ENCODE measurements at places on chromosomes 16 and 17.

- DNase-seq, result peak; percentile 81
Measured at GRCh38 chr17:15944759-15945526, at the start of gene ADORA2B. Gene ADORA2B (plus strand): TSS chr17:15945130. CDS start chr17:15945249, 119 bp downstream.

GRCh38 chr17:65047941-65048340 lies 8.6 kb downstream of the GNA13 start:
- no peak for DNase-seq

- DNase-seq, result no peak
Measured at GRCh38 chr16:49560004-49560830, 186.6 kb downstream of the C16orf78 start.

- no peak for DNase-seq
Measured at GRCh38 chr17:5381542-5381941, 37.9 kb downstream of the NUP88 start.

DNA sequence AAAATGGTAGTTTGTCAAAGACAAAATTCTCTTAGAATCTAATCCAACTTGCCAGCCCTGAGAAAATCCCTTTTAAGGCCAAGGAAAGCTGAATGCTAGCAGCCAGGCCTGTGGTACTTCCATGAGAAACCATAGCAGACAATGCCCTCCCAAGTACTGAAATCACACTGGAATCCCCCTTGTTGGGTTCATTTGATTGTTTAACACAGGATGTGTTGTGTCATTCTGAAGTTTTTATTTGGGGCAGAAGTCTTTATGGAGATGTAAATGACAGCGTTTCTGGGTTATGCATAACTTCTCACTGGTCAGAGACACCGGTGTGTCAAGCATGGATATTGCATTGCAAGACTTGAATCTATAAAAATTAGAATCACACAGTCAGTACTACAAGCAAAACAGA lies 6.0 kb upstream of the ARL2BP start:
- DNase-seq, result no peak

GRCh38 chr17:6571452-6571781 lies 15.1 kb upstream of the PITPNM3 start:
- no peak for DNase-seq

GRCh38 chr16:54280751-54281150 lies 5.8 kb downstream of the IRX3 start:
- no peak for DNase-seq

DNA sequence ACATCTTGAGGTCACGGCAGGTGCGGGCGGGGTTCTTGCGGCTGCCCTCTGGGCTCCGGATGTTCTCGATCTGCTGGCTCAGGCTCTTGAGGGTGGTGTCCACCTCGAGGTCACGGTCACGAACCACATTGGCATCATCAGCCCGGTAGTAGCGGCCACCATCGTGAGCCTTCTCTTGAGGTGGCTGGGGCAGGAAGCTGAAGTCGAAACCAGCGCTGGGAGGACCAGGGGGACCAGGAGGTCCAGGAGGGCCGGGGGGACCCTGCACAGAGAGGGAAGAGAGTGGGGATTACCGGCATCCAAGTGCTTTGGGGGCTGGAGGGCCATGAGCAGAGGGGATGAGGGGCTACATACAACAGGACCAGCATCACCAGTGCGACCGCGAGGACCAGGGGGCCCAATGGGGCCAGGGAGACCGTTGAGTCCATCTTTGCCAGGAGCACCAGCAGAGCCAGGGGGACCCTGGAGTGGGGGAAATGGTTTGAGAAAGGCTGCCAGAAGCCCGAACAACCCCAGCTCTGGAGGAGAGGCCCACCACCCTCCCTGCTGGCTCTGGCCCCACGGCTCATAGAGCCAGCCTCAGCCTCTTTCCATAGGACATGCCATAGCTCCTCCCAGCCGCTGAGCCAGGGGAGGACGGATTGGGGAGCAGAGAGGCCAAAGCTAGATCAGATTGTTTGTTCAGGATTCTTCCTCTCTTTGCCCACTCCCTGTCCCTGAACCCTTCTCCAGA lies 14.6 kb downstream of the COL1A1 start:
- no peak for DNase-seq

- no peak for DNase-seq
Measured at GRCh38 chr16:75198135-75198600, 8.8 kb downstream of the CTRB2 start.

- DNase-seq, result no peak
Measured at GRCh38 chr17:40064971-40065768, 2.4 kb downstream of the THRA start.

- DNase-seq, result no peak
Measured at GRCh38 chr16:3774156-3774767, 56.9 kb upstream of the TRAP1 start.

DNA sequence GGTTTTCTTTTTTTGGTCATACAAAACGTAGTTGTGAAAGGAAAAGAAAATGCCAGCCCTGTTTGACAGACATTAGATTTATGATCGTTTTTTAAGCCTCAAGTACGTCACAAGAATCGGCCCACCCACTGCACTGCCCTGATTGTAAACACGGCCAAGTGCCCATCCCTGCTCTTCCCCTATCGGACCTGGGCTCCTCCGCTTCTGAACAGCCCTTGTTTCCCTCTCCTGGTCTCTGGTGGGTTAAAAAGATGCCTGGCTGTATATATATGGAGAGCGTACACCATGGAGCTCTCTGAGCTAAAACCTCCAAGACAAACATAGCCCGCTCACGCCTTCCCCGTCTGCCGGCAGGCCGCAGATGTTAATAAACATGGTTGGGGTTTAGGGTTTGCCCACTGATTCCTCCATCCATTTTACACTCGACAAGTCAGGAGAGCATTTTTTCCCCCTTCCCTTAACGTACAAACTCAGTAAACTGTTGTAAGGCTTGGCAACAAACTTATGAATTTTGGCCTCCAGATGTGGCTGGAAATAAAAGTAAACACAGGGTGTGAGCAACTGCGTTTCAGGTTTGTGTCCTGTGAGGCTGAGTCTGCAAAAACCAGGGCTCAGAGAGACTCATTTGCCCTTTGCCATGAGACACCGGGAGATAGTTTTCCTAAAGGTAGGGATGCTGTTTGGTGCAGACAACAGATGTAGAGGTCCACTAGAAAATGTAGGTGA lies 325.9 kb downstream of the SOX9 start:
- no peak for DNase-seq

GRCh38 chr17:76732734-76733617 lies 4.2 kb downstream of the SRSF2 start:
- DNase-seq, result no peak

- DNase-seq, result no peak
Measured at GRCh38 chr17:79800325-79801155, 3.7 kb upstream of the CBX8 start.

DNA sequence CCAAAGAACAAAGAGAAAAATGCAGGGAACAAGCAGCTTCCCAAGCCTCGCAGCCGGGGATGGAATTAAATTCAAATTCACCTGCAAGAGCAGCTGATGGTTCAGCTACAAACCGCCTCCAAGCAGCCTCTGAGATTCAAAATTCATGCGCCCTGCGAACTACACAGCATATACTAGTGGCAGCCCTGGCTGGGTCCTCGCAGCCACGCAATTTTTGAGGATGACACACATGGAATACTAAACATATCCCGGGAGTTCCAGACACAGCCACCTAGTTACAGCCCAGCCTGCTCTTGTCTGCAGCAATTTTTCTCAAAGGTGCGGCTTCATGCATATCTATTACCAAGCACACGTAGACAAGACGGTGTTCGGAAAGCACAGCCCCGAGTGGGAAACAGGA lies 35.9 kb upstream of the KIFC3 start:
- no peak for DNase-seq

DNA sequence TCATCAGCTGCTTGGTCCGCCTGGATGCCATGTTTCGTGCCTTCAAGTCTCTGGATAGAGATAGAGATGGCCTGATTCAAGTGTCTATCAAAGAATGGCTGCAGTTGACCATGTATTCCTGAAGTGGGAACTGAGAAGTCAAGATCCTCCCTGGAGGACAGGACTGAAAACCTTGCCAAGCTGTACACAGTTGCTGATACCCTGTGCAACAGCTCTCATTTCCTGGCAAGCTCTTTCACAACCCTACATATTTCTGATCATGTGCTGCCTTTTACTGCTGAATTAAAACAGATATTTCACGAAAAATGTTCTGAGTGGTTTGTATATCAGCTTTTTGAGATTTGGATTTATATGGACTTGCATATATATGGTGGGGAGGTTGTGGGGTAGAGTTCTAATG lies 898 bp downstream of the CAPNS2 start:
- DNase-seq, result no peak

- no peak for DNase-seq
Measured at GRCh38 chr16:20016234-20016633, 57.5 kb downstream of the GPR139 start.

GRCh38 chr17:77458202-77459017 lies 317.6 kb downstream of the SEC14L1 start:
- no peak for DNase-seq

GRCh38 chr16:57529391-57530103 lies 6.8 kb downstream of the CCDC102A start:
- DNase-seq, result no peak

All from GM12891 (cell line).